ENCODE measurements at places on chromosomes 11 and 22. TPM values are rescaled to one million over a fixed set of nuclear protein-coding genes. Genes with fewer than 3 reads are reported as not detected.

GRCh38 chr11:59992425-59992824 lies 24.6 kb upstream of the OOSP4B start:
- no peak for DNase-seq

GRCh38 chr11:48154151-48154550 lies 62.5 kb upstream of the OR4B1 start:
- DNase-seq: no peak

DNA sequence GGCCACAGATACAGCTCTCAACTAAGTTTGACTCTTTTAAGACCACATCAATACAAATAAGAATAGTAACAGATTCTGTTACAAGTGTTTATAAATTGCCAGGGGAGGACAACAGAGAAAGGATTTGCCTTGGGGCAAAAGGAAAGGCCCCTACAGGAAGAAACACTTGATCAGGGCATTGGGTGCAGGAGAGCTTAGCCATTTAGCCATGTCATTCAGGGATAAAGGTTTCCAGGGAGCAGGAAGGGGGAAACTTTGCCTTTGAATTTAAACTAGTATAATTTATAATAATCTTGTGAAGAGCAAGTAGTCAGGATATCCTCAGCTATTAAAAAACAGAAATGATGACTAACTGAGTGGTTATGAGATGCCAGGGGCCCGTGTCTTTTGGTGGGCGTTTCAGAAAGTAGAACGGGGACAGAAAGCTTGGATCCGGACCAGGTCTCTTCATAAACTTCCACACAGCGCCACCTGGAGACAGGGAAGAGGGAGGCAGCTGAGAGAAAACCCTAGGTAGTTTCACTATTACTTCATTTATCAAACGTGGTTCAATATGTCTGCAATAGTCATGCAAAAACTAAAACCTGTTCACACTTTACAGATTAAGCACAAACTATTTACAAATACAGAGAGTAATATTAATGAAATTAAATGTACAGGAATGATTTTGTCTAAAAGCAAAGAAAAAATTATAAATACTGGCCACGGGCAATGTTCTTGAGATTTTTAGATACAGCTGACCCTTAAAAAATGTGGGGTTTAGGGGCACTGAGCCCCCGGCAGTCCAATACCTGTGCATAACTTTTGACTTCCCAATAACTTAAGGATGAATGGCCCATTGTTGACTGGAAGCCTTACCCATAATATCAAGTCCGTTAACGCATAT lies 11.0 kb upstream of the SLC5A4 start:
- peak; percentile 52 for DNase-seq

The CARNS1 gene
- not detected for total RNA-seq

GRCh38 chr11:67288198-67288451 lies 978 bp upstream of the ANKRD13D start:
- DNase-seq: no peak

- peak; percentile 8 for DNase-seq
Measured at GRCh38 chr11:35893796-35894475, 49.9 kb upstream of the LDLRAD3 start.

The IGSF22 gene
- total RNA-seq: not detected

GRCh38 chr22:31977939-31978338 lies 33.6 kb downstream of the YWHAH start:
- no peak for DNase-seq

DNA sequence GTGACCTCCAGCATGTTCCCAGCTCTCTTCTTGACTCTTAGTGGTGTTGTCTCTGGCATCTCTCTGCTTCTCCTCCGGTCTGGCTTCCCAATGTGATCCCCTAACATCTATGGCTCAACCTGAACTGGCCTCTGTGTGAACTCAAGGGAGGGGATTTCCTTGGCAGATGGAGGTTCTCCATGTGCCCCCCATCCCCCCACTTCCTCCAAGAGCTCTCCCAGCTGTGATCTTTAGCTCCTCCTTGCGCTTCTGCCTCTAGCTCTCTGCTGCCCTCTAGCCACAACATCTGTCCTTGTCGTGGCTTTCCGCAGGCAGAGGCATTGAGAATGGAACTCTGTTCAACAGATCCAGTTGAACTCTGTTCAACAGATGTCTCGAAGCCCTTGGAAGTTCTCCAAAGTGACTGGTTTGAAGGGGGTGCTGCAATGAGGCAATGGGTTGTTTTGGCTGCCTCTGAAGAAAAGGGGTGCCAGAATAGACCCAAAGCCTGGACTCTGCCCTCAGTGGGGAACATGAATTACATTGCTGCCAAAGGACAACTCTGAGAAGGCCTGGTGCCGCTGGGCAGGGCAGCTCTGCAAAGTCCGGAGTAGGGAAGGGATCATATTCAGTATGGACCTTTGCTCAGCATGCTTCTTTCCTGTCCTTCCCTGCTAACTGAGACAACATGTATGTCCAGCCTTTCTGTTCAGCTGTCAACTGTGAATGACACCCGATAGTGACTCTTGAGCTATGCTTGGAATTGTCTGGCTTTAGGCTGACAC lies 61.9 kb downstream of the ADM start:
- DNase-seq: peak; percentile 92

DNA sequence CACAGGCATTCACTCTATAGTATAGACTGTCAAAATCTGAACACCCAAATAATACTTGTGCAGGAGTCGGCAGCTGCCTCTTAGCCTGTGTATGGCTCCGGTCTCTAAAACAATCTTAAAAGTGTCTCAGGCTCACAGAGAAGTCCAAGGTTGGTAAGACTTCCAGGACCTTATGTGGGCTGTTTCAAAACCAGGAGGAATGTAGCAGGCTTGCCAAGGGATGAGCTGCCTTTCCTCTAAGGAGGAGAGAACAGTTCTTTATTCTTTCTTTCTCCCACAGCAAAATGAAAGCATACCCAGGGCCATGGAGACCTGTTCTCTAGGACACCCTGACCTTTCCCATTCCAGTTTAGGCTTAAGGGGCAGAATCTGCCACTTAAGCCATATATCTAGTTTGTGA lies 176.5 kb downstream of the TRPC6 start:
- DNase-seq: peak; percentile 5

GRCh38 chr22:48505891-48506290 lies 1321.8 kb downstream of the BRD1 start:
- no peak for DNase-seq

DNA sequence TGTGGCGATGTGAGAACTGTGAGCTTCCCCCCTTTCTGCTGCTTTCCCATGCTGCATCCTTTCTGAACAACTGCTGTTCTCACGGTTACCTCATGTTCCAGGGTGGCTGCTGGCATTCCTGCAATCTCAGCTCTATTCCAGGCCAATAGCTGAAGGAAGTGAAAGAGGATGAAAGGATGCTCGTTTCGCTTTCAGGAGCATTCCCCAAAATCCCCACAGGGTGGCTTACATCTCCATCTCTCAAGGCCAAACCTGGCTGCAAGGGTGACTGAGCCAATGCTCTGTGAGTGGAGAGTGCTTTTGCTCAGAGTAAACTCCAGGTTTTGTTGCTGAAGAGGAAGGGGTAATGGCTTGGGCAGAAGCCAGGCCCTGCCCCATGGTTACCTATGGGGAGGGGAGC lies 848.2 kb downstream of the BRD1 start:
- DNase-seq: no peak

The DDTL gene
- 4.7 TPM for total RNA-seq

DNA sequence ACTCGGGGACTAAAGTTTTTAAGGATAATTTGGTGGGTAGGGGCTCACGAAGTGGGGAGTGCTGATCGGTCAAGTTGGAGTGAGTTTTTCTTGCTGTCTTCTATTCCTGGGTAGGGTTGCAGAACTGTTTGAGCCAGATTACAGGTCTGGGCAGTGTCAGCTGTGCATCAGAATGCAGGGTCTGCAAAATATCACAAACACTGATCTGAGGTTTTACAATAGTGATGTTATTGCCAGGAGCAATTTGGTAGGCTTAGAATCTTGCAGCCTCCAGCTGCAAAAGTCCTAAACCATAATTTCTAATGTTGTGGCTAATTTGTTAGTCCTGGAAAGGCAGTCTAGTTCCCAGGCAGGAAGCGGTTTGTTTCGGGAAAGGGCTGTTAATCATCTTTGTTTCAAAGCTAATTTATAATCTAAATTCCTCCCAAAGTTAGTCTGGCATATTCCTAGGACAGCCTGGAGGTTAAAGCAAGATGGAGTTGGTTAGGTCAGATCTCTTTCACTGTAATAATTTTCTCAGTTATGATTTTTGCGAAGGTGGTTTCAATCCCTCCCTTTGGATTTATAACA lies 39.7 kb upstream of the CALCA start:
- DNase-seq: no peak

DNA sequence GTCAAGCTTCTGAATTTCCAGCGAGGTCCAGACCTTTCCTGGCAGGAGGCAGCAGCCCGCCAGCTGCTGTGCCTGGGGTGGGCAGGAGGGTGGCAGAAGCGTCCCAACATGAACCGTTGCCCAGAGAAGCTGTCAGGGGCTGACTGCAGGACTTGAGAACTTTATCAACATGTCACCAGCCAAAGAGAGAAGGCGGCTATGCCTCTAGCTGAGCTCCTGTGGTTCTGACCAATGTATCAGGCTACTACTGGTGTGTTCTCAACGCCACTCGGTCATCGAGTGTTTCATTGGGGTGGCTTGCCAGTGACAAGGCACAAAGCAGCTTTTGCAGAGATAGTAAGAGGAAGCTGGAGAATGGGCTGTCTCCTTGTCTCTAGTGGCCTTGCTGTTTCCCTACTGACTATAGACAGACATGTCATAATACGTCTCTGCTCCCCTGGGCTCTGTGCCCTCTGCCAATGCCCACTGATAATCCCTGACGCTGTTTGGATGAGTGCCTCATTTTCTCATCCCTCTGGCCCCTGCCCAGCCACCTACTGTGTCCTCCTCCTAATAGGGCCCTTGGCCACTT lies 17.6 kb upstream of the ASCC2 start:
- peak; percentile 70 for DNase-seq

- DNase-seq: no peak
Measured at GRCh38 chr11:37502202-37502601, 904.2 kb upstream of the RAG2 start.

- DNase-seq: peak; percentile 67
Measured at GRCh38 chr11:128172046-128172878, 415.1 kb downstream of the ETS1 start.

DNA sequence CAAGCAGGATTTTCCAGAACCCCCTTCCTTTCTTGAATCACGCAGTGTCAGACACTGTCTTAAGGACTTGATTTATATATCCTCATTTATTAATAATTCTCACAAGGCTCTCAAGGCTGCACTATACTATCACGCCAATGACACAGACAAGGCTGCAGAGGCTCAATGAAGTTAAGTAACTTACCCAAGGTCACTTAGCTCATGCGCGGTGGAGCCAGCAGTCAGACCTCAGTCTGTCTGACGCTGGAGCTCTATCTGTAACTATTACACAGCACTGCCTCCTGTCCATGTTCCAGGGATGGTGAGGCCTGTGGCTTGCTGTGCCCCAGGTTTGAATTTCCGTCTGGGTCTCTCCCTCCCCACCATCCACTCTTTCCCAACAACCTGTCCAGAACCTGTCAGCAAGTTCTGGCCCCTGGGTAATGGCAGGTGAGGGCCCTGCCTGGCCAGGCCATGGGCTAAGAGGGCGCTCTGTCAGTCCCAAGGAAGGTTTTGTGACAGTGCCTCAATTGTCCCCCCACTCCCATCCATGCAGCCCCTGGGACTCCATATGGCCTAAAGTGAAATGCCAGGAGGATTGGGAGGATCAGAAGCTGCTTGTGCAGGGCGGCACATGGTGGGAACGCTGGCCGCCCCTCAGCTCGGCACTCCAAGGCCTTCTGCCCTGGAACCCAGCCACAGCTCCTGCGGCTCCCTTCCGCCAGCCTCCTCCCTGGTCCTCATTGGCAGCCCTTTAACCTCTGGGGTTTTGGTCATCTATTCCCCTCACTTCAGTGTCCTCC lies 8.6 kb downstream of the KCNC1 start:
- no peak for DNase-seq

DNA sequence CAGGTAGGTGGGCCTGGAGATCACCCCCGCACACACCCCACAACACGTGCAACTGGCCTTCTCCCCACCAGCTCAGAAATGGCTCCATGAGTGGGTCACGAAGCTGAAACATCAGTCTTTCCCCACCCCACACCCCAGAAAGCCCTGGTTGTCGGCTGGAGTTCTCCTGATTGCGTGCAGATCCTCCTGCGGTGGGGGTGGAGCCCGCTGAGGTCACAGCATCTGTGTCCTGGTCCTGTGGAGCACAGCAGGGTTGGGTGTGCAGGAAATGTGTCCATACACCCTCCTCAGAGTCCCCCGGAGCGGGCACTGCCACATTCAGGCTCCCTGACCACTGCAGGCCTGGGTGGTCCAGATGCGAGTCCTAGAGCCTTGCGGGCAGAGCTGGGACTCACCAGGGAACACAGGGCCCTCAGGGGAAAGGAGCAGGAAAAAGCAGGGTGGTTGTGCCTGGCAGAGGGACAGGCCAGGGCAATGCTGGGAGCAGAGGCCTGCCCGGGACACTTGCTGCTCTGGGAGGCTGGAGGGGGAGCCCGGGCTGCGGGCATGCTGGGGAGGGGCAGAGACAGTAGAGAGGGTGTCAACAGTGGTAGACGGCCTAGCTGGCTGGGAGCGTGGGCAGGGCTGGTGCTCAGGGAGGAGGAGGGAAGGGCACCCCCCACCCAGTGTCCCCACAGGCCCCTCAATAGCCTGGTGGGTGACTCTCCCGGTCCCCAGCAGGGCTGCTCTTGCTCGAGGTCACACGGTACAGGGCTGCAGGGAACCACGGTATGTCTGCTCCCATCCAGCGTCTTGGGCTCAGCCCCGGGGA lies 42.4 kb upstream of the PPARA start:
- no peak for DNase-seq

DNA sequence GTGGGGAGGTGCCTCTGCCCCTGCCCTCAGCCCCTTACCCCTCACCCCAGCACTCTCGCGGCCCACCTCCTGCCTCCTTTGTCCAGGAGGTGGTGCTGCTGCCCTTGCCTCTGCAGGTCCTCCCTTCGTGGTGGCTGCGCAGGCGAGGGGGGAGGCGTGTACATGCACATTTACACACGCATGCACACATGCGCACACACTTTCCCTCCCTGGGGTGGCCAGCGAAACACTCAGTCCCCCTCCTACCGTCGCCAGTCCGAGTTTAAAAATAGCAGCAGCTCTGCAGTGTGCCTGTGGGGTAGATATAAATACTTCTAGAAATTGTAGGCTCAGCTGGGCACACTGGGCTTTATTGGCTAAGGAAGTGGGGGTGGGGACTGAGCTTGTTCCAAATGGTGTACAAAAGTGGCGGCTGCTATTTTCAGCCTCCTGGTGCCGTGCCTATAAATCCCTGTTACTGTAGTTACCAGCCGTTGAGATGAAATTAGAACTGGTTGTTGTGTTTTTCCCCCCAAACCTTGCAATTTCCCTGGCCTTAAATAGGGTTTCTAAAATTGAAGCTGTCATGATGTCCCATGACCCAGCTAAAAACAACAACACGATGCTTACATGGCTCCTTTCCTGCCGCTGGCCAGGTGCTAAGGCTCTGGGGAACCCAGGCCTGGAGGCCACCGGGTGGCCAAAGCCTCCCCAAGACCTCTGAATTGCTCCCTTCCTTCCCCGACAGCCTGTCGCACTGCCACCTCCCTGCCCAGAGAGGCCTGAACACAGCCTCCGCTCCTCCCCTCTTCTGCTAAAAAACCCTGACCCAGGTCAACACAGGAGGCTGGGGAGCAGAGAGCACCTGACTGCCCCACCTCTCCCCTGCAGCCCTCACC lies 12.4 kb downstream of the PICK1 start:
- DNase-seq: peak; percentile 31

The BATF2 gene
- total RNA-seq: not detected

- DNase-seq: no peak
Measured at GRCh38 chr11:134276396-134277182, 410 bp downstream of the GLB1L3 start.

Measured in MG63 (cell line).